ENCODE measurements at places on chromosomes 1 and 21. TPM values are rescaled to one million over a fixed set of nuclear protein-coding genes. Genes with fewer than 3 reads are reported as not detected.

GRCh38 chr1:24906760-24907490 is 23.2 kb downstream of the RUNX3 start:
- DNase-seq = no peak
- no peak overlapping the region for H3K4me3 ChIP-seq
- peaks cover 6% of the 10 kb centered on the region for H3K4me1 ChIP-seq

DNA sequence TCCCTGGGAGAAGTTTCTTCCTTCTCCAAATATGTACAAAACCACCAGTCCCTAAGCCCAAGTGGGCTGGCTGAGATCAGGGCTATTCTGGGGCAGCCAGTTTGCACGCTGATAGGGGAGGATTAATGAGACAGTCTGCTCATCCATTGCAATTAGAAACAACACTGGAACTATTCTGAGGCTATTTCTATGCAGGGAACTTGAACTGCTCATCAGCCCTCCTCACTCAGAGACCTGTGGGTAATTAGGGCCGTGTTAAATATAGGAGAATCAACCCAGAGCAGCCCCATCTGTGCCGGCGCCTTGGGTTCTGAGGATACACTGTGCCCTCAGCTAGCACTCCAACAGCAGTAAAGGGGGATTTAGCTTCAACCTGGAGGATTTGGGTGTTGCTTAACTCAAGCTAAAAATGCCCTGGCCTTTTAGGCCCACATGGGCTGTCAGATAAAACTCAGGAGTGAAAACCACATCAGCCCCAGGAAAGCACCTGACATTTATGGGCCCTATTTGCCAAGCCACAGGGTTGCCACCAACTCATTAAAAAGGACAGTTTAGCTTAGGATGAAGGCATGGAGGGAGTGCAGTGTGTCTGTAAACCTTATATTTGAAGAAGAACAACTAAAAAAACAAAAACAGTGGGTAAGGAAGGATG is 53.9 kb downstream of the DUSP10 start:
- H3K4me3 ChIP-seq = no peak overlapping the region
- no peaks in the 10 kb centered on the region for H3K27me3 ChIP-seq
- no peaks in the 10 kb centered on the region for H3K4me1 ChIP-seq
- DNase-seq = peak; percentile 48
- no peaks in the 10 kb centered on the region for H3K36me3 ChIP-seq

DNA sequence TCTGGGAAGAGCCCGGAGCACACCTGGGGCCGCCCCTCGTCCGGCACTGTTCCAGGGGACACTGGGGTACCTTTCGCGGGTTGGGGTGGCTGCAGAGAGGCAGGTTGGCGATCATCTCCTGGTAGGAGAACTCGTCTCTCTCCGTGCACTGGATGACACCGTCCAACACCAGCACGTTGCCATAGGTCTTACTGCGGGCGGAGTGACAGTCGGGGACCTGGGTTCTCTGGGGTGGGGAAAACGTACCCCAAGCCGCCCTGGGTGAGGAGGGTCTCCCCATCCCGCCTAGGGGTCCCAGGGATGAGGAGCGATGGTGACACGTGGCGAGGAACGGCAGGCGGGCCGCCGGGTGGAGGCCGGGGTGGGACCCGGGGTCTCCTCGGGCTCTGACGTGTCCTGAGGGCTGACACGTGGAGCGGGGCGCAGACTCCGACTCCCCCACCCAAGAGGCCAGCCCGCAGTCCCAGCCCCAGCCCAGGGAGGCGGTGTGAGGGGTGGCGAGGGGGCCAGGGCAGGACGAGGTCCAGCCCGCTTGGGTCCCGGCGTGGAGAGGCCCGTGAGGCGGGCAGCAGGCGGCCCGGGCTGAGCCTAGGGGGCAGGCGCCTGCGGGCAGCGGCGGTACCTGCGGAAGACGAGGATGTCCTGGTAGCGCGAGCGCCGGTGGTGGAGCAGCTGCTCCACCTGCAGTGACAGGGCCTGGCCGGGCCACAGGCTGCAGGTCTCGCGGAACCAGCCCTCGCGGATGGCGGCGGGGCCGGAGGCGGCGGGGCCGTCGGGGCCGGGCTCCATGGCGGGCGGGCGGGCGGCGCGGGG is 457 bp downstream of the SRM start:
- no peak overlapping the region for H3K27ac ChIP-seq
- no peaks in the 10 kb centered on the region for H3K27me3 ChIP-seq
- peak overlapping the region; percentile 75 for H3K4me3 ChIP-seq
- peaks cover 40% of the 10 kb centered on the region for H3K36me3 ChIP-seq
- H3K4me1 ChIP-seq = peaks cover 20% of the 10 kb centered on the region
- DNase-seq = no peak

Gene CHODL
- 92.5 TPM for total RNA-seq

GRCh38 chr21:43925096-43925481 is 60.1 kb downstream of the AGPAT3 start:
- H3K4me1 ChIP-seq = peaks cover 21% of the 10 kb centered on the region
- H3K36me3 ChIP-seq = peaks cover 12% of the 10 kb centered on the region
- H3K27me3 ChIP-seq = no peaks in the 10 kb centered on the region
- no peak for DNase-seq
- no peak overlapping the region for H3K4me3 ChIP-seq
- no peak overlapping the region for H3K27ac ChIP-seq

Gene HTR6
- total RNA-seq = not detected

Gene SIM2
- total RNA-seq = 4.7 TPM

DNA sequence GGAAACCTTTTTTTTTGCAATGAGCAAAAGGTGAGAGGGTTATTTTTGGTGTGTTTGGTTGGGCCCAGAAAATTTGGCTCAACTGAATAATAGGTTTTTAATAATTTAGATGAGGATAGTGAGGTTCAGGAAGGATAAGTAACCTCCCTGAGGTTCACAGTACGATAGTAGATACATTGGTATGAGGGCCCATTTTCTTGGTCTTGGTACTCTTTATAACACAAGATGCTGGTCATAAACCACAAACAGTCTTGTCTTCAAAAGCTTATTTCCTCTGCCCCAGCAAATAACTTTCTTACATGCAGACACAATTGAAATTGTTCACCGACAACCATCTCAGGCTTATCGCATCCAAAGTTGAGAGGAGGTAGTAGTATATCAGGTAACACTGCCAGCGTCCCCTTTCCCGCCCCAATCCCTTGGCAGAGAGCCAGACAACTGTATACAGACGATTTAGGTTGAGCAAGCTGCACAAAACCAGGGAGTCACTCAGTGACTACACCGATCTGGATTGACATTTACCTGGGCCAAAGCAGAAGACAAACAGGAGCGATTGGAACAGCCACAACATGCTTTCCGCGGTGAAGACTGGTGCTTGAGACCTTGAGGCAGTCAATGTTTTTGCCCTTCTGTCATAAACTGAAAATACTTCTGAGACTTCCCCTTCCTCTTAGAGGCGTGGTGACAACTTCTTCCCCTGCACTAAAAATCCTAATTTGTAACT is at the start of gene SLAMF6:
Gene SLAMF6 (minus strand): TSS at position 634 of the 724 bp plus-strand sequence. CDS start 63 bp downstream, at position 571.
- no peak within 1 kb of the TSS for H3K27ac ChIP-seq
- DNase-seq = no peak
- no peaks in the 10 kb centered on the region for H3K36me3 ChIP-seq
- H3K4me3 ChIP-seq = no peak within 1 kb of the TSS
- no peaks in the 10 kb centered on the region for H3K4me1 ChIP-seq

DNA sequence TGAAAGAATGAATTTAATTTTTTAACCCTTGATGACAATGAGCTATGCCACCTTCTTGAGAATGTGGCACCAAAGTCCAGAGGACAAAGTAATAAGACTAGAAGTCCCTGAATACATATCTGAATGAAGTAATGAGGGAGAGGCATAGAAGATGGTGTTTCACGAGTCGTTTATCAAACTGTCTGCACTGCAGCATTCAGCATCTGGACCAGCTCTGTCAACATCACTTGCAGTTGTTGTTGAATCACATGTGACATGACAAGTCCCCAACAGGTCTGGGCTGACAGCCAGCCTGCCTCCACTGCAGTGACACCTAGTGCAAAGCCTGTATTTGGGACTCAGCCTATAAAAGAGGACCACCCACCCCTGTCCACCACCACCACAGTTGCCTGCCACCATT is 17.3 kb upstream of the GALNT2 start:
- H3K4me3 ChIP-seq = no peak overlapping the region
- H3K36me3 ChIP-seq = no peaks in the 10 kb centered on the region
- peaks cover 4% of the 10 kb centered on the region for H3K4me1 ChIP-seq
- peaks cover 11% of the 10 kb centered on the region for H3K27me3 ChIP-seq
- no peak for DNase-seq

Gene CHRNB2
- 0.09 TPM for total RNA-seq

- H3K27me3 ChIP-seq = no peaks in the 10 kb centered on the region
- H3K27ac ChIP-seq = no peak overlapping the region
- no peaks in the 10 kb centered on the region for H3K4me1 ChIP-seq
- no peaks in the 10 kb centered on the region for H3K36me3 ChIP-seq
- DNase-seq = no peak
Observed at GRCh38 chr1:226199971-226200370, 13.4 kb upstream of the ACBD3 start.

DNA sequence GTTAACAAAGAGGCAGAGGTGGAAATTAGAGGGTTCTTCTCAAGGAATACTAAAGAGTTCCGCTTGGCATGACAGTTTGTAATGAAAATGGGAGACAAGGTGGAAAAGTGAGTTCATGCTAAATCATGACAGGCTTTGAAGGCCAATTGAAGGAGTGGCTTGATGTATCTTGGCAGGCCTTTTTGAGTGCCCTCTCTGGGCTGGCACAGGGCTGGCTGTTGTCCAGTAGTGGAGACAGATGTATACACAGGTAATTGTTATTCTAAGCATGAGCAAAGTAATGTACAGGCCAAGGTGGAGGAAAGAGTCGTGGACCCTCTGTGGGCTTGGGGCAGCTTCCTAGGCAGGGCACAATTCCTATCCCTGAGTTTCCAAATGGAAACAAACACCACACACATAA is 196.7 kb upstream of the GALNT2 start:
- no peak overlapping the region for H3K27ac ChIP-seq
- H3K36me3 ChIP-seq = no peaks in the 10 kb centered on the region
- no peaks in the 10 kb centered on the region for H3K27me3 ChIP-seq
- H3K4me1 ChIP-seq = peaks cover 19% of the 10 kb centered on the region

- H3K27me3 ChIP-seq = peaks cover 7% of the 10 kb centered on the region
- H3K36me3 ChIP-seq = no peaks in the 10 kb centered on the region
- DNase-seq = no peak
- H3K4me3 ChIP-seq = no peak overlapping the region
- peaks cover 5% of the 10 kb centered on the region for H3K4me1 ChIP-seq
Observed at GRCh38 chr21:42056468-42056867, 14.6 kb upstream of the UMODL1 start.

GRCh38 chr1:6785318-6785727 is at the start of gene CAMTA1:
CAMTA1 (plus strand) TSS chr1:6785454; CDS start chr1:6785531, 77 bp downstream.
- no peak for DNase-seq
- H3K4me3 ChIP-seq = peak within 1 kb of the TSS; percentile 78
- H3K27ac ChIP-seq = peak within 1 kb of the TSS; percentile 96
- H3K36me3 ChIP-seq = no peaks in the 10 kb centered on the region
- H3K27me3 ChIP-seq = no peaks in the 10 kb centered on the region

DNA sequence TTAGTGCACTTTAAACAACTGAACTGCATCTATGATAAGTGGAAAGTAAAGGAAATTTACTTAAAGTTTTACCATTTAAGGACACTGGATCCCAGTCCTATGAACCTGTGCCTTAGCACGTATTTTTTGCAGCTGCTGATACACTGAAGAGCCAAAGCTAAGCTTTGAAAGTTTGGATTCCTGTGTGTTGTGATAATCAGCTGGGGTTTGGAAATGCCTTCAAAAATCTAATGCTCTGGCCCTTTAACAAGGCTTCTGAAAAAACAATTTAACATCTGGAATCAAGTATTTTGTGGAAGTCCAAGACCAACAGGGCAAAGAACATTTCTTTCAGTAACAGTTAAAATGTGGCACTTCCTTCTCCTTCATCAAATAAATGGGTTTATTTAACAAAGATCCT is 51.8 kb downstream of the DDAH1 start:
- H3K4me1 ChIP-seq = peaks cover 2% of the 10 kb centered on the region
- DNase-seq = peak; percentile 76
- no peak overlapping the region for H3K27ac ChIP-seq
- no peaks in the 10 kb centered on the region for H3K36me3 ChIP-seq

GRCh38 chr1:8939362-8939995 is 6.2 kb upstream of the CA6 start:
- peaks cover 10% of the 10 kb centered on the region for H3K4me1 ChIP-seq
- no peaks in the 10 kb centered on the region for H3K36me3 ChIP-seq
- H3K27ac ChIP-seq = no peak overlapping the region
- no peak for DNase-seq
- no peaks in the 10 kb centered on the region for H3K27me3 ChIP-seq

DNA sequence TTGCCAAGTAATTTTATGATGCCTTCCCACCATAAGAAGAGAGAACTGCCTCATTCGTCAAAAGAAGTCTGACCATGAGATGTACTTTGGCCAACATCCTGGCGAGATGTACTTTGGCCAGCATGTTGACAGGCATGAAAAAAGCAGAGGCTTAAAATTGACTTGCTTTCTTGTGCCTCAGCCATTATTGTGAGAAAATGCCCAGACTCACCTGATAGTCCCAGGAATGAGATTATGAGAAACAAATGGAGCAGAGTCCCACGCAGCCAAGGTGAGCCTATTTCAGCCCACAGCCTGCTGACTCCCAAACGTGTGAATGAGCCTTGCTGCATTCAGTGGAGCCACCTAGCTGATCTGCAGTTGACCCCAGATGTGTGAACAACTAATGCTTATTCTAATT is 43.5 kb upstream of the ZNF644 start:
- no peaks in the 10 kb centered on the region for H3K4me1 ChIP-seq
- H3K4me3 ChIP-seq = no peak overlapping the region
- no peaks in the 10 kb centered on the region for H3K27me3 ChIP-seq
- DNase-seq = no peak
- H3K27ac ChIP-seq = no peak overlapping the region
- H3K36me3 ChIP-seq = no peaks in the 10 kb centered on the region

DNA sequence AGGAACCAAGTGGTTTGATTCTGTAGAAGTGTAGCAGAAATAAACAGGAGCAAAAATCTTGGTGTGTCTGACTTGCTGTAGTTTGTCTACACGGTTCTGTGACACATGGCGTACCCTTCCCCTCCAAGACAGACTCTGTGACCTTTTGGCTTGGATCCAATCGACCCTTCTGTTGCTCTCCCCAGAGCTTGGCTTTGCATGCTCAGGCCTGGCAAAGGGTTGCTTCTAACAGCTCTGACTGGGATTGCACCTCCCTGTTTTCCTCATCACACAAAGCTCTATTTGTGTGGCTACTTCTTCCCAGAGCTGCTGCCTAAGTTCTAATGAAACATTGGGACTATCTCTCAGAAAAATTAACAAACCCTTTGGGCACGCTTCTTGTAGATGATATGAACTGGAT is 24.0 kb downstream of the NGF start:
- H3K36me3 ChIP-seq = no peaks in the 10 kb centered on the region
- DNase-seq = no peak
- peaks cover 5% of the 10 kb centered on the region for H3K4me1 ChIP-seq
- no peak overlapping the region for H3K27ac ChIP-seq
- H3K27me3 ChIP-seq = no peaks in the 10 kb centered on the region

GRCh38 chr1:22454476-22455056 is 2.9 kb downstream of the ZBTB40 start:
- DNase-seq = no peak
- no peak overlapping the region for H3K4me3 ChIP-seq
- peaks cover 15% of the 10 kb centered on the region for H3K4me1 ChIP-seq
- H3K36me3 ChIP-seq = no peaks in the 10 kb centered on the region
- H3K27me3 ChIP-seq = no peaks in the 10 kb centered on the region

GRCh38 chr1:59596956-59597355 is 217.8 kb upstream of the HOOK1 start:
- no peak overlapping the region for H3K4me3 ChIP-seq
- no peak for DNase-seq
- H3K4me1 ChIP-seq = peaks cover 3% of the 10 kb centered on the region
- no peak overlapping the region for H3K27ac ChIP-seq
- H3K36me3 ChIP-seq = no peaks in the 10 kb centered on the region

- no peak overlapping the region for H3K4me3 ChIP-seq
- DNase-seq = no peak
- no peak overlapping the region for H3K27ac ChIP-seq
- no peaks in the 10 kb centered on the region for H3K27me3 ChIP-seq
- no peaks in the 10 kb centered on the region for H3K4me1 ChIP-seq
- H3K36me3 ChIP-seq = no peaks in the 10 kb centered on the region
Observed at GRCh38 chr1:108345776-108346531, 102.1 kb upstream of the NBPF4 start.

Gene KCNJ10
- 0.35 TPM for total RNA-seq
